Effector CD8-positive, alpha-beta T cell (primary cell): ENCODE measurements at places on chromosomes 7 and 10.

DNA sequence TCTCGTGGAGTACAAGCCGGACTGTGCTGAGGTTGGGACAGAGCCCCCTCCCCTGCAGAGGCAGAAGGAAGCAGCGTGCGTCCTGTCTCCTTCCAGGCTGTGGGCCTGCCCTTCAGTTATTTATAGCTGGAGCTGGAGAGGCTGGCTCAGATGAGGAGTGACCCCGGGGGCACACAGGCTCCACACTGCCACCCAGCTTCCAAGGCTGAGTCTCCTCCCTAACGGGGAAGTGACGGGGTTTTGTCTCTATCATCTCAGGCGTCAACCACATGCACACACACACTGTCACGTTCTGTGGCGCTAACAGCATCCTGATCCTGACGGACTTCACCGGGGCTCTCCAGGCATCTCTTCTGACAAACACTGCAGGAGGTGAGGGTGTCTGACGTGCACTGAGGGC, 25.4 kb downstream of the AMZ1 start:
- DNase-seq = no peak

DNA sequence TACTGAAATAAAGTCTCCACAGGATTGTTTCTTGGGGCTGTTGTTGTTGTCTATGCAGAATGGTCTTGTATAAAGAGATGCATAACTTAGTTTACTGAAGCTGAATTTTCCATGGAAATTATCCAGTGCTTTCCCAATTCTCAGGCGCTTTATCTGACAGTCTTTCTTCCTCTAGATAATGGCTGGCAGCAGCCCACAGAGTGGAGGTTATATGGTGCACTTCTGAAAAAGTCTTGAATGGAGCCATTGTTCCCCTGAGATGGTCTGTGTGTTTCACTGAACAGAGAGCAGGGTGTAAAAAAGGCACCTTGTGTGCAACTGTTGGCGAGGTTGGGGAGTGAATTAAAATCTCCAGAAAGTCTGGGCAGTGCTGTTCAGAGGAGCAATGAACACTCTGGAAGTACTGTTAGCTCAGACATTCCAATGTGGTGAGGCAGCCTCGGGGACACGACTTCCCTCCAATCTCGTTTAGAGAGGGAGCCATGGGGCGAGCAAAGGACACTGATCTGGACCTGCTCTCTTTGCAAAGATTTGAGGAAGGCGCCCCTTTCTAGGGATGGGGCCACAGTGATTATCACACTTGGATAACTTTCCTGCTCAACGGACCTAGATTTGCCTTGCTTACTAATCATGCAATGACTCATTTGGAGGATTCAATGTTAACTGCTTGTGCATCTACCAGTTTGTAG, 2.0 kb upstream of the PLCE1 start:
- DNase-seq = no peak

DNA sequence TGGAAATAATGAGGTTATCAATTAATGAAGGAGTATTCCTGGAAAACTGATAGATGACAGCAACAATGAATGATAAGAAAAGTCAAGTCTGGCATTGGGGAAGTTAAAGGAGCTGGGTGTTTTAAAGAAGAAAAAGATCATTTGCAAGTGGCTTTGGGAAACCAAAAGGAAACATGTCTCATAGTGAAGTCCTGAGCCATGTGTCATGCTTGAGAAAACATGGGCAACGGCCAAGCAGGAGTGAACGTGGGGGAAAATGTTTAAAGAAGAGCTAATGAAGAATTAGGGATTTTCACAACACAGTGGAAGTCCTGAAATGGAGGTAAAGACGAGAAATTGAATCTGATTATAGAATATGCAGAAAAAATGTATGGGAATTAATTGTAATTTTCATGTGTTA, 1383.2 kb upstream of the CELF2 start:
- no peak for DNase-seq

DNA sequence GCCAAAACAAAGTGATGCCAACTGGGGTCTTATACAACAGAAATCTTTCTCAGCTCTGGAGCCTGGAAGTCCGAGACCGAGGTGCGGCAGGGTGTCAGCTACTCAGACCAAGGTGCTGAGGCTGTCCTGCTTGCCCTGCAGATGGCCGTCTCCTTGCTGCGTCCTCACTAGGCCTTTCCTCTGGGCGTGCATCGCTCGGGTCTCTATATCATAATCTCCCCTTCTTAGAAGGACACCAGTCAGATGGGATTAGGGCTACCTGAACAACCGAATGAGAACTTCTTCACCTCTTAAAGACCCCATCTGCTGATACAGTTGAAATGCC, 244.7 kb downstream of the EBF3 start:
- no peak for DNase-seq

GRCh38 chr7:111802194-111802772, 240.0 kb upstream of the IMMP2L start:
- no peak for DNase-seq

DNA sequence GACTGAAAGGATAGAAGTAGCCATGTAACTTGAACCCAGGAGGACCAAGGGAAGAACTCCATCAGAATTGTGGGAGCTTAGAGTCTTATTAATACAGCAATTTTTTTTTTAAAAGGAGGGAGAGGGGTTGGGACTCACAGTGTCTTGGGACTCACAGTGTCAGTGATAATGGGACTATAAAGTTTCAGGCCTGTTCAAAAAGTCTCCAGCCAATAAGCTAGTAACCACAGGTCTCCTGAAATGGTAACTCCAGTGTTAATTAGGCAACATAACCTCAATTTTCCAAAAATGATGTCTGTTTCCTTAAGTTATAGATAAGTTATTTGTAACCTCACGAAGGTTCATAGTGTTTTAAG, 2.4 kb upstream of the HNRNPH3 start:
- DNase-seq = no peak

DNA sequence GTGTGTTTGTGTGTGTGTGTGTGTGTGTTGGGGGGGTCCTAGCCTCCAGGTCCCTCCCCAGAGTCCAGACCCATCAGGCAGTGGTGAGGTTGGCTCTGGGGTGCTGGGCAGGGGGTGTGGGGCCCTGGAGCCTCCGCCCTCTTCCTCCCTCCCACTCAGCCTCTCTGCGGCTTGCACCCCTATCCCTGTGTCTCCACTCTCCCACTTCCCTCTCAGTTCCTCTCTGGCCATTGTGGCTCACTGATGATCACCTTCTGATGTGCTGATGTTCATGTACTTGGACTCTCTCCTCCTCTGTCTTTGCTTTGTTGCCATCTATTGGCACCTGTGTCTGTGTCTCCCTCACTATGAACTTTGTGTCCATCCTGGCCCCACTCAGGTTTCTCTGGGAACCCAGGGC, 298.7 kb downstream of the ZEB1 start:
- DNase-seq = no peak

DNA sequence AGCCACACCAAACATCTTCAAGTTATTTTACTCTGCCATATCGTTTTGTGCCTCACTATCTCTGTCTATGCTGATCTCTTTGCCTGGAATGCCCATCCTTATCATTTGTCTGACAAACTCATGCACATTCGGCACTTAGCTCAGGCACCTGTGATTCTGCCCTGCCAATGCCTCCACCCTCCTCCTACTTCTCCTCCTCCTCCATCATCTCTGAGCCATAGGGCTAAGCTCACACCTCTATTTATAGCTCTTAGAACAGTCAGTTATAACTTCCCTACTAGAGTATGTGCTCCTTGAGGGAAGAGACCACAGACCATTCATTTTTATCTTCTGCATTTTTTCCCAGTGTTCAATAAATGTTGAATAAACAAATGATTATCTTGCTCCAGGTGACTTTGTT, 51.2 kb upstream of the CDK13 start:
- no peak for DNase-seq

- no peak for DNase-seq
These were observed 181.9 kb downstream of the CYP26A1 start for GRCh38 chr10:93255546-93255945.

DNA sequence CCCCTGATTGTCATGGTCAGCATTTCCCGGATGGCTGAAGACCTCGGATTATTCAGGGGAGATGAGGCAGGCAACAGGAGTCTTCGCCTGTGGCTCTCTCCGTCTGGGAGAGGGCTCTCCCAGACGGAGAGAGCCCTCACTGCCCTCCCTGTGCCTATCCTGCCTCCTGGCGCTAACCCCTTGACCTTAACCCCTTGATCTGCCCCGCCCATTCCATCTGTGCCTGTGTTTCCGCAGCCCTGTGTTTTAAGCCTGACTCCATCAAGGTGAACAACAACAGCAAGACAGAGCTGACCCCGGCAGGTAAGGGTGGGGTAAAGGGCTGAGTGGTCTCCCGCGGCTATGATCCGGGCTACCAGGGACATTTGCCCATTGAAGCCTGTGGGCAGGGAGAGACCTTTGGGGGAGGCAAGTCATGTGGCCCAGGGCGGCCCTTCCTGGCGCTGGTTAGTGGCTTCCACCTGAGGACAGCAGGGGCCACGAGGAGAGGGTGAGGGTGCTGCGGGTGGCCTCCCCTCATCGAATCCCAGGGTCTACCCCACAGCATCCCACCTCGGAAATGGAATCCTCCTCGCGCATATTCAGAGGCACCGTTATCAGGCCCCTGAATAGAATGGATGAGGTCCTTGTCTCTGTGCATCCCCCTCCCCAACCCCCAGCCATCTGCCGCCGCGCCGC, 4.2 kb upstream of the MUC12 start:
- no peak for DNase-seq

DNA sequence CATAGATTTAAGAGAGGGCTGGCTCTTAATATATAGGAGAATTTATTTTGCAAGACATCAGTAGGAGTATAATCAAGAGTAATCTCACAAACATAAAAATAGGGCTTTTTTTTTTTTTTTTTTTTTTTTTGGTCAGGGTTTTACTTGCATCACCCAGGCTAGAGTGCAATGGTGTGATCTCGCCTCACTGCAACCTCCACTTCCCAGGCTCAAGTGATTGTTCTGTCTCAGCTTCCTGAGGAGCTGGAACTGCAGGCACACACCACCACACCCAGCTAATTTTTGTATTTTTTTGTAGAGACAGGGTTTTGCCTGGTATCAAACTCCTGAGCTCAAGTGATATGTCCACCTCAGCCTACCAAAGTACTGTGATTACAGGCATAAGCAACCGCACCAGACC, 535.3 kb downstream of the CCSER2 start:
- no peak for DNase-seq

DNA sequence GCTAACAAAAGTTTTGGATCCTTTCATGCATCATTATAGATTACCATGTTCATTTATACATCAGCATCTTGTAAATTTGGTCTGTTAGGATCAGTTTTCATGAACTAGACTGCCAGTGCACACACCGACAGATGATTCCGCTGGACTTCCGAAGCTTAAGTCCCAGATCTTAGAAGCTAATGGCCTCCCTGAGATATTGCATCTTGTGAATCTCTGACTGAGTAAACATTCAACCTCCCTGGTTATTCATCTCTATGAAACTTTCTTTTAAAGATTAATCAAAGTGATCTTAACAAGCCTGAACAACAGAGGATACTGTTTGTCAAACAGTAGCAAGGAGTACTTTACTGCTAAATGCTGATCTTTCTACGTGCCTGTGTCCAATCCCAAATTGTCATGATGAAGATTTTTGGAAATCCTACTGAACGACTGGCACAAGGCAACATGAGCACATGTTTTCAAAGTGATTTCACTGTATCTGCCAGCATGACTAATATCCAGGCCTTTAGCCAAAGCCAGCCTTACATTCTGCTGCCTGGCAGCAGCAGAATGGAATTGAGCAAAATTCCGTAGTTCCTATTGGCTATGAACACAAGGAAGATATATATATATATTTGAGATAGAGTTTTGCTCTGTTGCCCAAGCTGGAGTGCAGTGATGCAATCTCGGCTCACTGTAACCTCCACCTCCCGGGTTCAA, 91.3 kb upstream of the ANK3 start:
- no peak for DNase-seq

DNA sequence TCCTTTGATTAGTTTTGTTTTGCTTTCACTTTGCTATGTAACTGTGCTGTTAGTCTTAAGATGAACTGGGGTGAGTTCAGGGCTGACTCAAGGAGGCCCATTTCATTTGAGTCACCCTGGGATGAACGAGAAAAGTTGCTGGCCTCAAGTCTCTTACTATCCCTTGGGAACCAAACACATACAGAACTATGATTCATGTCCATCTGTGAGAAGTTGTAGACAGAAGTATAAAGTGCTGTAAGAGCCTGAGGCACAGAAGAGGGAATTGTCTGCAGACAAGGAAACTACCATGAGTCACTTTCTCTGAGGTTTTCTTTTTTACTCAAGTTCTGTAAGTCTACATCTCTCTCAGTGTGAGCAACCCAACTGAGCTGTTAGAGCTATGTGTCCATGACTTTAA, 179.8 kb upstream of the CSTF2T start:
- DNase-seq = no peak

DNA sequence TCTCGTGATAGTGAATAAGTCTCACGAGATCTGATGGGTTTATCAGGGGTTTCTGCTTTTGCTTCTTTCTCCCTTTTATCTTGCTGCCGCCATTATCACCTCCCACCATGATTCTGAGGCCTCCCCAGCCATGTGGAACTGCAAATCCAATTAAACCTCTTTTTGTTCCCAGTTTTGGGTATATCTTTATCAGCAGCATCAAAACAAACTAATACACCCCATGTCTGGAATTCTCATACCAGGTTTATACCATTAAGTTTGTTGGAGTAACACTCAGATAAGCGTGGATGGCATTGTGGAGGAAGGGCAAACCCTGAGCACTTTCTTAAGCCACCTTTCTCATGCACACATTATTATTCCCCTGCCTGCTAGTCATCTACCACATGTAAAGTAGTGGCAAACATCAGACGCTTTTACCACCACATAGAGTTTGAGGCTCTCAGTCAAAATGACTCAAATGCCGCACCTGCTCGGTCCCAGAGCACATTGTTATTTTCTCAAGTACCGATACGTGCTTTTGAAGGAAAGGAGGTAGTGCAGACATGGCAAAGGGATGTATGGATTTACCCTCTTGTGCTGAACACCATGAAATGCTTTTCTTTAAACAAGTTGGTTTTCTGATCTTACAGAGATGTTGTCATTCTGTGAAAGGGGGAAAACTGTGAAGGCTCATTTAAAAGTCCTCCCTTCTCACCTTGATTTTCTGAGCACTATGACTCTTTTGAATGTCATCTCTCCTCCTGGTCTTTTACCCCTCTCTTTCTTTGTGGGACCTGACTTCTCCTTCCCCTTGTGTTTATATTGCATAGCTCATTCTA, 429.7 kb downstream of the EXOC4 start:
- DNase-seq = no peak

- DNase-seq = no peak
These were observed 3.0 kb downstream of the AFAP1L2 start for GRCh38 chr10:114401195-114401791.

- no peak for DNase-seq
These were observed 161.1 kb upstream of the FRMD4A start for GRCh38 chr10:14491811-14492210.

DNA sequence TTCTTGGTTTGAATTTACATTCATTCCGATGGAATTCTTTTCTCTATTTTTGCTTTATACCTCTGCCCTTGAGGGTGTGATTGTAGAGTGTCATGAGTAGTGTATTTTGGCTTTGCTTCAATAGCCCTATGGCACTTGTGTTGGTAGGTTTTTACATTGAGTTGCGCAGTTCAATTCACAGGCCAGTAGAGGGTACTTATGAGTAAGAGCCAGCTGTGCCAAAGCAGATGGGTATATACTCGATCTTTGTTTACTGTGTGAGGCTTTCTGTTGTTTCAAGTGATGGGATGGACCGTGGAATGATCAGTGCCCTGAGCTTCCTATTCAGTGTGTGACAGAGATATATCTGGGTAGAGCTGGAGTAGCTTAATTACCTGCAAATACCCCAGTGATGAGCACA, 4.3 kb upstream of the AKR1C3 start:
- no peak for DNase-seq
